ENCODE measurements at places on chromosomes 13 and 19.

GRCh38 chr13:83953916-83954315 is 71.6 kb upstream of the SLITRK1 start:
- no peak for DNase-seq

- peak; percentile 97 for DNase-seq
Measured at GRCh38 chr19:12884926-12885748, 1.9 kb downstream of the KLF1 start.

DNA sequence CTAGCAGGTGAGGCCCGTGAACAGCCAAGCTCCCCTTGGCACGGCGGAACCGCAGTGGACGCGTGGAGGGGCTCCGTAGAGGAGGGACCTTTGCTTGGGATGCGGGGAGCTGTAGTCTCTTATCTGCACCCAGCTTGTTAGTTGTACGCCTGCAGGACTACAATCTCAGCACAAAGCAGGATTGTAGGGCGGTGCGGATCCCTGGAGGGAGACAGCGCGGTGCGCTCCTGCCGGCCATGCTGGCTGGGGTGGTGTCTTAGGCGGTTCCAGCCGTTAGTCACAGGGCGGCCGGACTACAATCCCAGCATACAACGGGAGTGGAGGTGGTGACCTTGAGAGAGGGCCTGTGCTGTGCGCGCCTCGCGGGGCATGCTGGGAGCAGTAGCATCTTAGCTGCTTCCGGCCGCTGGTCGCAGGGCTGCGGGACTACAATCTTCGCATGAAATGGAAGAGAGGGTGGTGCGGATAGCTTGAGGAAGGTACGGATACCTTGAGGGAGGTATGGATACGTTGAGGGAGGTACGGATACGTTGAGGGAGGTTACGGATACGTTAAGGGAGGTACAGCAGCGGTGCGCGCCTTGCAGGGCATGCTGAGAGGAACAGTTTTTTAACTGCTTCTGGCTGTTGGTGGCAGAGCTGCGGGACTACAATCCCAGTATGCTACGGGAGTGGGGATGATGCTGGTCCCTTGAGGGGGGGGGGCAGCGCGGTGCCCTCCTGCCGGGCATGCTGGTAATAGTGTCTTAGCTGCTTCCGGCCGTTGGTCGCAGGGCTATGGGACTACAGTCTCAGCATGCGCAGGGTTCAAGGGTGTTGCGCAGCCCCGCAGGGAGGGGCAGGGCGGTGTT is 1419.1 kb downstream of the UQCRFS1 start:
- DNase-seq = peak; percentile 87

DNA sequence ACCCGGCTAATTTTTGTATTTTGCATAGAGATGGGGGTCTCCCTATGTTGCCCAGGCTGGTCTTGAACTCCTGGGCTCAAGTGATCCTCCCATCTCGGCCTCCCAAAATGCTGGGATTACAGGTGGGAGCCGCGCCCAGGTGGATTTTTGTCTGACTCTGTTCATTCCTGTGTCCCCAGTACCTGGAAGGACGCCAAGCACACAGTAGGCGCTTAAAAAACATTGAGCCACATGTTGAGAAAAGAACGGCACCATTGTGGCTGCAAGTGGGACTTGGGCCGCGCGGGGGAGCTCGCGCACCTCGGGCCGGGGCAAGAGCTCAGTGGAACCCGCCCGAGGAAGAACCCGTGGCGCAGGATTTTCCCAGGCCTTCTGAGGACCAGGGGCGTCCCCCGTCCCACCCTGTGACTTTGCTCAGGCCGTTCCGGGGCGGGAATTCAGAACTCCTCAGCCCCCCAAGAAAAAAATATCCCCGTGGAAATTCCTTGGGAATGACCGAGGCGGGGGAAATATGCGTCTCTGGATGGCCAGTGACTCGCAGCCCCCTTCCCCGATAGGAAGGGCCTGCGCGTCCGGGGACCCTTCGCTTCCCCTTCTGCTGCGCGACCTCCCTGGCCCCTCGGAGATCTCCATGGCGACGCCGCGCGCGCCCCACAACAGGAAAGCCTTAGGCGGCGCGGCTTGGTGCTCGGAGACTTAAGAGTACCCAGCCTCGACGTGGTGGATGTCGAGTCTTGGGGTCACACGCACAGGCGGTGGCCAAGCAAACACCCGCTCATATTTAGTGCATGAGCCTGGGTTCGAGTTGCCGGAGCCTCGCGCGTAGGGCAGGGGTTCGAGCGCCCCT is 1.4 kb upstream of the ICAM1 start:
- DNase-seq = peak; percentile 11
